ENCODE measurements at places on chromosomes 1 and 21.

GRCh38 chr1:165445388-165445787, 462 bp upstream of the RXRG start:
- no peak for DNase-seq

GRCh38 chr1:84000196-84000885, 1.4 kb upstream of the TTLL7 start:
- no peak for DNase-seq

DNA sequence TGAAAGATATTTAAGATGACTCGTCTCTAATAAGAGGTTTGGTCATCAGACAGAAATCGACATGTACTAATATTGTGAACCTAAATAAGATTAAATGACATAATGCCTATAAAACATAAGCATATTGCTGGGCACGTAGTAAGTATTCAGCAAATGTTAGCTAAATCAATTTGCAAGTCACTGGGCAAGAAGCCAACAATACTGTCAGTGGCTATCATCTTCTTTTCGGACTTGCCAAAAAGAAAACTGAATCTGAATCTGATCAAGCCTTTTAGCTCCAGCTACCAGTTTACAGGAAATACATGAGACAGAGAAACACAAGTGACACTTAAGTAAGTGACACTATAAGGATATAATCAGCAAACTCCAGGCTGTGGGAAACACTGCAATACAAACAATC, 46.0 kb downstream of the RPL5 start:
- peak; percentile 86 for DNase-seq

DNA sequence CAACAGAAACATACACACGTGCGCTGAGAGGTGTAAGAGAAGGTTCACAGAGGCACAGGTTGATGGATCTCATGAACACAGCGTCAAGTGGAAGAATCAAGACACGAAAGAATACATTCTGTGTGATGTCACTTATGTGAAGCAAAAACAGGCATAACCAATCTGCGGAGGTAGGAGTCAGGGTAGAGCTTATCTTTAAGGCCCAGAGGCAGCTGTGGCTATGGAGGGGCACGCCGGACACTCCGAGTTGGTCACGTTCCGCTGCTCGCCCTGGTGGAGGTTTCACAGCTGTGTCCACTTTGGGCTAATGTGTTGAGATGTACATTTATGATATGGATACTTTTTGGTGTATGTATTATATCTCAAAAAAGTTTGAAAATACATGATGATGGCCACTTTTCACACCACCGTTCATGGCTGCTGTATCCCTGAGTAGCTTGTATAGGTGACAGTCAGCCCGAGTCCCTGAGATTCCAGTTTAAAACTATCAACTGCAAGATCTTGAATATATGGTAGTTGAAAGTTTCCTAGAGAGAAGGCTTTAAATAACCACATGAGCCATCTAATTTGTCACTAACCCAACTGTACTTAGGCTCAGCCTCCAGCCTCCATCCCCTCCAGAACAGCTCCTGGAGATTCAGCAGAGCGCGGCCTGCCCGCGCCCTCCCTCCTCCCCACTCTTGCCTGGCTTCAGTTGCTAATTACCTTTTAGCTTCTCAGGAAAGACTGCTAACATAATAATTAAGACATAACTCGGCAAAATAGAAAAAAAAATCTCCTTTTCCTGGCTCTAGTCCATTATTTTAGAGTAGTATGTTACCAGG, 6.7 kb upstream of the ADARB1 start:
- DNase-seq, result no peak

GRCh38 chr1:38558055-38558454, 301.5 kb downstream of the RRAGC start:
- no peak for DNase-seq

DNA sequence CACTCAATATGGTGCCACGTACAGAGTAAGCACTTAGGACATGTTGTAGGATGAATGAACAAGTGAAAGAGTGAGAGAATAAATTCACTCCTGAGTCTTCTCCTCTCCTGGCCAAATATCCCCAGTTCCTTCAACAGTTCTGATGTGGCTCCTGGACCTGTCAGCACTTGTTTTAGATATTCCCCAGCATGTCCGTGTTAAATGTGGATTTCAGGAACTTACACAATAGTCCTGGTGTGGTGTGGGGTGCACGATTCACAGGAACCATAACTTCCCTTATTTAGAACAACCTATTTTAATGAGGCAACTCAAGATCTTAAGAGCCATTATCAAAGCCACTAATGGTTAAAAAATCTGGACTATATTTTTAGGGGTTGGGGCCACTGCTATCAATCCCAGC, 39.0 kb upstream of the MYSM1 start:
- no peak for DNase-seq

DNA sequence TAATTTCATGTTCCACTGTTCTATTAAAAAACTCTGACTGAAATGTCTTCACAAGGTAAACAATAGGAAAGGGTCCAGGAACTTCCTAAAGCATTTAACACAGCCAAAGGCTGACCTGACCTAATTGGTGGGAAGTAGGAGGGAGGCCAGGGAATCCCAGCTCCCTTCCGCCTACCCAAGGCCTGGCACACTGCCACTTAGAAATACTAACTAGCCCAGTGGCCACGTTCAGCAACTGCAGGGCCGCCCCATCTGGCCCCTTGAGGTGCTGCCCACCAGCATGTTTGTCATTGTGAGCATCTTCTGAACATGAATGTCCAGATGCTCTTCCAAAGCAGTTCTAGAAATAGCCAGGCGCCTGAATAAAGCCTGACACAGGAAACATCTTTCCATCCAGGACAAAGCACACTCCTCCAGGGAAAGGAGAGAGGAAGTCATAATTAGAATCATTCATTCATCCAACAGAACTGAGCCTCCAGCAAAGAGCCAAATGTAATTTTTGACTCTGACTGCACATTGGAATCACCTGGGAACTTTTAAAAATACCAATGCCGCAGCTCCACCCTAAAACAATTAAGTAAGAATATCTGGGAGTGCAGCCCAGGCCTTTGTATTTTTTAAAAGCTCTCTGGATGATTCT, 44.6 kb upstream of the BCL9 start:
- peak; percentile 56 for DNase-seq

- DNase-seq, result no peak
Observed at GRCh38 chr1:36735939-36736730, 253.4 kb upstream of the CSF3R start.

GRCh38 chr1:111948209-111949171, 41.0 kb downstream of the KCND3 start:
- peak; percentile 98 for DNase-seq

DNA sequence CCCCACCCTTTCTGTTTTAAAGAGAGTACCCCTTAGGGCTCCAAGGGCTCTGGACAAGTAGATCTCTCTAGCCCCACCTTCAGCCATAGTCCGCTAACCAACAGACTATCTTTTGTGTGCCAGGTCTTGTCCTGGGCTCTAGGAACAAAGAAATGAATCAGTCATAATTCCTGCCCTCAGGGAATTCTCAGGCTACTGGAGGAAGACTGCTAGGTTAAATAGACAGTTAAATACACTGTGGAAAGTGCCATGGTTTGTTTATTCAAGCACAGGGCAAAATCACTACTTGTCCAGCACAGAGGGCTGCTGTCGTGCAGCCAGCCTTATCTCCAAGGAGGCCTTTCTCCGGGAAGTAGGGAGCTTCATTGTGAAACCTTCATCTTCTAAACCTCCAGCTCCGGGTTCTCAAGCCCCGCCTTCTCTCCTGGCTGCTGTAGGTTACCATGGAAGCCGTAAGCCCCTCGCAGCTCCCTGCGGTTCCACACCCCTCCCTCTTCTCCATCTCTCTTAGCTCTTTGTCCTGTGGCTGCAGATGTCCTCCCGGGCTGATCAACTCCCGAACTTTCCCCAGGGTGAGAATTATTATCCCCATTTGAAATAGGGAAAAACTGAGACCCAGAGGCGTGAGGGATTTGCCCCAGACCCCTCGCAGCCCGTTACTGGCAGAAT, 29.8 kb downstream of the SHISAL2A start:
- DNase-seq, result peak; percentile 87

DNA sequence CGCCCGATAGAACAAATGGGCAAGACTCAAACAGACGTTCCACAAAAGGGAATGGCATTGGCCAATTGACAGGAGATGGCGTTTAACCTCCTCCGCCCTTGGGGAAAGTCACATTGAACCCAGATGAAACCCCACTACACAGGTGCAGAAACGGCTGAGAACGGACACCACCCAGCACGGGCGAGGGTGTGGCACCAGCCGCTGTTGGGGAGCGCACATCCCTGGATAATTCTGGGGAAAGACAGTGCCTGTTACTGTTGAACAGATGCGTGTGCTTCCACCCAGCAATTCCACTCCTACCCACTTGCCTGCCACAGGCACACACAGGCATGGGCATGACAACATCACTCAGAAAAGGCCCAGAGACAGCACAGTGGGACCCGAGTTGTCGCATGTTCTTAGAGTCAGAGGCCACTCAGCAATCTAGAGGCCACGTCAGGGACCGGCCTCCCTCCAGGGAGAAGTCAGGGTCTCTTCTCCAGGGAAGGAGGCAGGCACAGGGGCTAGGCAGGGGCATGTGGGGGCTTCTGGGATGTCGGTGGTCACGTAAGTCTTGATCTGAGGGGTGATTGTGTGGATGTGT, 15.2 kb downstream of the PRXL2B start:
- DNase-seq, result no peak

DNA sequence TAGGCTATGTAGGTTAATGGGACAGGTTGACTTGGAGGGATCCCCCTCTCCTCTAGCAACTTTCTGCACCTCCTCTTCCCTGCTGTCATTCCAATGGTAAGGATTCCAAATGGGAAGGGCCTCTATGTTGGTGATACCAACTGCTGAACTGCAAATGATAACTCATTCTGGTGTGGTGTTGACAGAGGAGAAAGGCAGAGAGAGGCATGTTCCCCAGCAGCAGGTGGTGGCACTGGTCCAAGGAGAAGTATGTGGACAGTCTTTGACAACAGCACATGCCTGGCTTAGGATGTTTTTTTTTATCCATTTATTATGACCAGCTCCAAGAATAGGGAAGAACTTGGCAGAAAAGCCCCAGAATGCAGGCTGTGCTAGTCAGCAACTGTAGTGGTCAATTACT, 19.6 kb upstream of the SPAG17 start:
- DNase-seq, result no peak

- no peak for DNase-seq
Observed at GRCh38 chr1:201298396-201299381, 15.4 kb downstream of the PKP1 start.

- no peak for DNase-seq
Observed at GRCh38 chr1:236806634-236807033, 11.5 kb downstream of the MTR start.

DNA sequence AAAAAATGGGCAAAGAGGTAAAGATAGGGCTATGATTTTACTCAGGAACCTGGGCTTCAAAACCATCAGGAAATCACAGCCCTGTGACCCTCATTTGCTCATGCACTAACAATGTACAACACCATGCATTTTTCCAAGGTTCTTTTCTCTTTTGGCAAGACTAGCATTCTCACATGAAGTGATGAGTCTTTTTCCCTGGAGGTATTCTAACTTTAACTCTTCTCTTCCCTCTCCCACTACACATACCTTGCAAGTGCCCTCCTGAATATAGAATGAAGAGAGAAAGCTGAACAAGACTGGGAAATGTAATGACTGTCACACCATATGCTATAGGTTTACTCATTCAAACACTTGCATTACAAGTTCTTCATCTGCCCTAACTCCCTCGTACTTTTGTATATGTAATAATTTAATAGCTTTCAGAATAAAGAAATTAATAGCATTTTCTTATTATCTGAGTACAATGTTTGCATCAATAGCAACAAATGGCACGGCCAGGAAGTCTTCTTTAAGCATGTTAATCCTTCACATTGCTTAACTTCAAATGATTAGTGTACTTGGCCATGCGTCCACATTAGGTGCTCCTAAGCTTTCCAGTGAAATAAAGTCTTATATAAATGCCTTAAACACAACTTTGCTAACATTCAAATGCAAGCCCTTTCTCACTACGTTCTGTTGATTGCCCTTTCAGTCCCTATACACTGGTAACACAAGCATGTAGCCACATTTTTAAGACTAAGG, 1.8 kb downstream of the NIBAN1 start:
- DNase-seq, result no peak
